ENCODE measurements at places on chromosomes 5 and 9. TPM values are rescaled to one million over a fixed set of nuclear protein-coding genes. Genes with fewer than 3 reads are reported as not detected.

Gene SPAAR
- total RNA-seq, result 12.2 TPM

Gene ENTREP1
- total RNA-seq, result not detected

Gene GIN1
- total RNA-seq, result 30.7 TPM

Gene ZNF300
- not detected for total RNA-seq

GRCh38 chr5:1546556-1546955 lies 22.8 kb upstream of the LPCAT1 start:
- no peak for DNase-seq

DNA sequence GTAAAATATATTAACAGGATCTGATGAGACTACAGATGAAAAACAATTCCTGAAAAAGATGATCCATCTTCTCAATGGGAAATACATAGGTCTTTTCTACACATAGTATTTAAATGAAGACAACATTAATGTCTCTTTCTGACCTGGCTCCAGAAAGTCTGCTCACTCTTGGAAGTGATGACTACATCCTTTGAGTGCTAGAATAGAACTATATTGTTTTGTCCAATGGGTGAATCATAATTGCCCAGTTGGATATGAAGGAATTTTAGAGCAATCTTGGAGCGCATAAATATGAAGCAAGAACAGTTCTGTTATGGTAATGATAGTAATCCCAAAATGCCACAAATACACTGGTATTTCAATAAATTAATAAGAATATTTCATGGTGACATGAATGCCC lies 322.1 kb downstream of the DEPDC1B start:
- no peak for DNase-seq

Measured in MG63 (cell line).